ENCODE measurements at places on chromosomes 2 and 18.

DNA sequence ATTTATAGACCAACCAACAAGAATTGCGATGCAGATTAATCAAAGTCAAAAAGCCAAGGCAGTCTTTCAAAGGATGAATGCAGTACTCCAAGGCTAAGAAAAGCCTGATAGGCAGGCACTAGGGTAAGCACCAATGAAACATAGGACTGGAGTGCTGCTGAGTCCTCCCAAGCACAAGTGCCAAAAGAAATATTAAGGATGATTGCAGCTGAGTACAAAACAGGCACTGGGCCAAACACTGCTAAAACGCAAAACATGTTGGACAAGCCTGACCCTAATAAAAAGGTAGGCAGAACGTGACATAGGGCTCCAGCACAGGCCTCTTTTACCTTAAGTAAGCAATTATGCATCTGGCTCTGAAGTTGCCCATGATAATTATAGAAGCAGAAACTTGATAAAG, 160.1 kb upstream of the LRP1B start:
- peak; percentile 24 for DNase-seq

DNA sequence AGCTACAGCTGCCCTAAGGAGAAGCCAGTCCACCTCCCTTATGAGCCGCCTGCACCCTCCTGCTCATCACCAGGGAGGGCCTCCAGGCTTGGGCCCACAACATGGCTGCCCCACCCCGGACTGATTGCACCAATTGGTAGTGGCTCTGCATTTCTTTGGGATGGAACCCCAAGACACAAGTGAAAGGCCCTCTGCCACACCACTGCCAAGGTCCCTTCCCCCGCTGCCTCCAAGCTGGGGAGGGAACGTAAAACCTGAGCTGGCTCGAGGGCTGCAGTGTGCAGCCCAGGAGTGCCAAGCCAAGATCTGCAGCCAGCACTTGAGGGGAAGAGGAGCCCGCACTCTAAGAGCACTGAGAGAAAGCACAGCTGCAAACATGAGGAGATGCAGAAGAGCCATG, 97.3 kb downstream of the EFEMP1 start:
- no peak for DNase-seq

GRCh38 chr2:134320930-134321329, 67.1 kb downstream of the MGAT5 start:
- no peak for DNase-seq

GRCh38 chr2:142140434-142140845, 9.6 kb upstream of the LRP1B start:
- DNase-seq = peak; percentile 31

DNA sequence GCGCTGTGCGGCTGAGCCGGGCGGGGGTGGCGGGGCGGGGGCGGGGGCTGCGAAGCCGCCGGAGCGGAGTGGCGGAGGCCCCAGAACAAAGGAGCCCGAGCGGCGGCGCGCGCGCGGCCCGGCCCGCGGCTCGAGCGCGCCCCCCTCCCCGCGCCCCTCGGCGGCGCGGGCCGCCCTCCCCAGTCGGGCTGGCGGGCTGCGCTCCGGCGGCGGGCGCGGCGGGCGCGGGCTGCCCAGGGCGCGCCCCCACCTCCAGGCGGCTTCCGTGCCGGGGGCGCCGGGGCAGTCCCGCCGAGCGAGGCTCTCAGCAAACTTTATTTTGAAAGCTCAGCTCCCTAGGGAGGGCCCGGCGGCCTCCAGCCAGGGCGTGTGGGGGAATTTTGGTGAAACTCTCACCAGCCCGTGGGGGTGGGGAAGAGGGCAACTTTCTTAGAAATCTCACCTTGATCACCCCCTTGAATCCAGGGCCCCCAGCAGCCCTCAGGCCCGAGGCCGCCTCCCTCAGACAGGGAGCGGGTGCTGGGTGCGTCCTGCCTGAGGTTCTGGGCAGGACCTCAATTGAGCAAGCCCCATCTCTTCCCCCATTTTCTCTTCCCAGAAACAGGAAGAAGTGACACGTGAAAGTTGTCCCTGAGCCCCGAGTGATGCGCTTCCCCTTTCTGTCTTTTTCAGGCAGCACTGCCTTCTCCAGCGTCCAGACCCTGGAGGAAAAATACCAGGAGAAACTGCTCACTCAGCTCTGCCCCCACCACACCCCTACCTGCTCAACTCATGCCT, 786 bp downstream of the TET3 start:
- peak; percentile 24 for DNase-seq

DNA sequence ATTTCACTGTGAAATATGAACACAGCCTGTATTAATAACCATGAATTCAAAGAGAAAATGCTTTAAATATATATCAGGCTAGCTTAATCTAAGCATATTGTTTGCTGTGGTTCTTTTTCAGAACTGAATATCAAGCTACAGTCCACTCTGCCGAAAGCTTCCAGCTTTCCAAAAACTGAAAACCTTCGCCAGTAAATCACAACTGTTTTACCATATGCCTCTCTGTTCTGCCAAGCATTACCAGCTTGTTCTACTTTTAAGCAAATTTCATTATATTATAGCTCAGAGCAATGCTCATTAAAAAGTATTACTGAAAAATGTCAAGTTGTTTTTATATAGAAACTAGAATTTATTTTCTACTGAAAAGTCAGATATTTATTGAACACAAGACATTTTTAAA, 277.4 kb downstream of the NRXN1 start:
- DNase-seq = peak; percentile 14

DNA sequence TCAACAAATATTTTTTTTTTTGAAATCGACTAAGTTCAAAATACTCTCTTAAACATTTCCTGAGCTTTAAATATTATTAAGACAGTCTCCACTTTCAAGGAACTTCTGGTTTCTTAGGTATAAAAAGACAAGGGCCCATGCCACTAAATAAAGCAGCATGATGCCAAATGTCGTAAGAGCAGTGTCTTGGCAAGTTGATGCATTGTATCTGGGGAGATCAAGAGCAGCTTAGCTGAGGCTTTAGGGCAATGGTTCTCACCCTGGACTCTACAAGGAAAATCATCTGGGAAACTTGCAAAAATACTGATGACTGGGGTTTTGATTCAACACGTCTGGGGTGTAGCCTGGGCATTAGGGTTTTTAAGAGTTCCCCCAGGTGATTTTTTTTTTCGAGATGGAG, 41.3 kb downstream of the COL4A3 start:
- no peak for DNase-seq

GRCh38 chr2:241011296-241011600, 12.8 kb downstream of the SNED1 start:
- no peak for DNase-seq

GRCh38 chr2:134143568-134143967, 110.3 kb upstream of the MGAT5 start:
- no peak for DNase-seq

- no peak for DNase-seq
Measured at GRCh38 chr2:64470766-64471295, 16.9 kb downstream of the LGALSL start.
